Naive B cell (primary cell): ENCODE measurements at places on chromosomes 3 and 15.

DNA sequence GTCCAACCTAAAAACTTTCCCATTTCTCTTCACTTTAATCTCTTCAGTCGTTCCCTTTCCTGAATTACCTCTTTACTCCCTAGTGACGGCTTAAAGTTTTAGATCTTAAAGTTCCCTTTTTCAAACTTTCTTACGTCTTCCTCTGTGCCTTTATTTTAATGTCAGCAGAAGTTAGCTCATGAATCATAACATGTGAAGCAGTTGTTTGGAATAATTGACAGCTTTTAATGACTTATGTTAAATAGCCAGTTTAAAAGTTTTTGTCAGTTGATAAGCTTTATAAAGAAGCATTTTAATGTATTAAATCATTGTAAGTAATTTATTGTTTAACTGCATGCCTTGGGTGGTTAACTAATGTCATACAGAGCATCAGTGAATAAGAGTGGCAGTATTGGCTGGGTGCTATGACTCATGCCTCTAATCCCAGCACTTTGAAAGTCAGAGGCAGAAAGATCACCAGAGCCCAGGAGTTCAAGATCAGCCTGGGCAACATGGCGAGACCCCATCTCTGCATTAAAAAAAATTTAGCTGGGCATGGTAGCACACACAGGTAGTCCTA is 33.9 kb downstream of the PIK3CA start:
- peak overlapping the region; percentile 18 for H3K27ac ChIP-seq
- peaks cover 42% of the 10 kb centered on the region for H3K4me1 ChIP-seq
- no peak for DNase-seq
- no peaks in the 10 kb centered on the region for H3K27me3 ChIP-seq

GRCh38 chr3:116367761-116368395 is 77.4 kb downstream of the LSAMP start:
- no peak for DNase-seq
- no peaks in the 10 kb centered on the region for H3K36me3 ChIP-seq
- H3K4me3 ChIP-seq, result no peak overlapping the region
- H3K27ac ChIP-seq, result no peak overlapping the region

- peaks cover 8% of the 10 kb centered on the region for H3K36me3 ChIP-seq
- no peak overlapping the region for H3K27ac ChIP-seq
- H3K4me1 ChIP-seq, result peaks cover 16% of the 10 kb centered on the region
Measured at GRCh38 chr3:52714335-52715302, 8.7 kb downstream of the SPCS1 start.

- no peaks in the 10 kb centered on the region for H3K36me3 ChIP-seq
- no peak overlapping the region for H3K4me3 ChIP-seq
- no peak for DNase-seq
- no peak overlapping the region for H3K27ac ChIP-seq
Measured at GRCh38 chr3:8712908-8713255, 20.7 kb upstream of the CAV3 start.

DNA sequence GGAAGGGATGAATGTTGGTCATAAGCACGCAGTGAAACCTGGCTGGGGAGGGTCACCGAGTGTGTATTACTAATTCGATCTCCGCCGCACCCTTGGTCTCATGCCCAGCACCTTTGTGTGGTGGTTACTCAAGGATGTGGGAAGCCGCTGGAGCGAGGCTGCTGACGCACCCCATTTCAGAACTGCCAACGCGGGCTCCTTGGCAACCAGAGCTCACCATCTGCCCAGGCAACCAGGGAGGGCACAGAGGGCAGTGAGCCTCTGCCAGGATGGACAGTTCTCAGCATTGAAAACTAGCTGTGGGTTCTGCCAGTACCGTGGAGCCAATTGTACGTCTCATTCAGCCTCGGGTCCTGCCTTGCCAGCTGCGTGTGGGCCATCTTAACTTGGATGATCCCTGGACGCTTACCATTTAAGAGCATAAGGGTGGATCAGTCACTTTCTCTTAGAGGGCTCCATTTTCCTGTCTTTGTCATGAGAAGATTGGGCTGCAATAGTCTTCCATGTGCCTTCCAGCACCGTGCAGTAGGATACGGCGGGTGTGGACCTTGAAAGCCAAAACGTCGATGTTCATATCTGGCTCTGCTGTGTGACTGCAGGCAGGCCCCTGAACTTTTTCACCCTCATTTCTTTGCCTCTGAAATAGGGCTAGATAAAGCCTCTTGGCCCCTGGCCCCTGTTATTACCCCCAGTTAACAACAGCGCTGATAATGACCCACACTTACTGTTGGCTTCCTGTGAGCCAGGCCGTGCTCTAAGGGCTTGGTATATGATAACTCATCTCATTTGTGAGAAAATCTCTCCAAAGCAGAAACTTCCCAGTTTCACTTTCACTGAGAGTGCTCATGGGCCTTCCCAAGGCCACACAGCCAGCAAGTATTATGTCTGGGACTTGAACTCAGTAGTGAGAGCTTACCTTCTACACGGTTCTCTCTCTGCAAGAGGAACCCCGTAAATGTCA is 238.8 kb downstream of the OPA1 start:
- H3K36me3 ChIP-seq, result no peaks in the 10 kb centered on the region
- peak overlapping the region; percentile 92 for H3K27ac ChIP-seq
- H3K4me3 ChIP-seq, result peak overlapping the region; percentile 63
- DNase-seq, result peak; percentile 30

GRCh38 chr3:67064105-67064504 is 66.0 kb downstream of the KBTBD8 start:
- DNase-seq, result no peak
- H3K36me3 ChIP-seq, result peaks cover 7% of the 10 kb centered on the region
- H3K4me3 ChIP-seq, result no peak overlapping the region
- no peaks in the 10 kb centered on the region for H3K27me3 ChIP-seq
- H3K4me1 ChIP-seq, result peaks cover 11% of the 10 kb centered on the region
- no peak overlapping the region for H3K27ac ChIP-seq

DNA sequence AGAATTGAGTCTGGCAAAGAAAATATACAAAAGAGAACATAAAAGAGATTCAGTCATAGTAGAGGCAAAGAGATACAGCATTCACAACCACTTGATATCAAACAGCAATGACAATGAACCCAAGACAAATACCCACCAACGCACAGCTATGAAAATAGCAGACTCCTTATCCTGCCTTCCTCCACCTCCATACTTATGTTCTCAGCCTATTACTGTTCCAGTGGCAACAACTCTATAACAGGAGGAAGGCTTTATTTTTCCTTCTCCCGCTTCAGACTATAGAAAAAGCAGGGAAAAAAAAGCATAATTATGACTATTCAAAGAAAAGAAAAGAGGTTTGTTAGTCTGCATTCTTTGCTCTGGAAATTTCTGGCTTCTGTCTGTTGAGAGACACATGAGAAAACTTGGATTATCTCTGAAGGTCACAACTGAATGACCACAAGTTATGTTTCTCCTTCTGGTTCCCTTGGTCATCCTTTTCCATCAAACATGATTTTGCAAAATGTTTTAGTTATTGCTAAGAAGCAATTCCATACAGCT is 81.2 kb upstream of the PLXND1 start:
- no peak overlapping the region for H3K27ac ChIP-seq
- H3K4me3 ChIP-seq, result no peak overlapping the region
- no peaks in the 10 kb centered on the region for H3K27me3 ChIP-seq
- no peaks in the 10 kb centered on the region for H3K36me3 ChIP-seq

DNA sequence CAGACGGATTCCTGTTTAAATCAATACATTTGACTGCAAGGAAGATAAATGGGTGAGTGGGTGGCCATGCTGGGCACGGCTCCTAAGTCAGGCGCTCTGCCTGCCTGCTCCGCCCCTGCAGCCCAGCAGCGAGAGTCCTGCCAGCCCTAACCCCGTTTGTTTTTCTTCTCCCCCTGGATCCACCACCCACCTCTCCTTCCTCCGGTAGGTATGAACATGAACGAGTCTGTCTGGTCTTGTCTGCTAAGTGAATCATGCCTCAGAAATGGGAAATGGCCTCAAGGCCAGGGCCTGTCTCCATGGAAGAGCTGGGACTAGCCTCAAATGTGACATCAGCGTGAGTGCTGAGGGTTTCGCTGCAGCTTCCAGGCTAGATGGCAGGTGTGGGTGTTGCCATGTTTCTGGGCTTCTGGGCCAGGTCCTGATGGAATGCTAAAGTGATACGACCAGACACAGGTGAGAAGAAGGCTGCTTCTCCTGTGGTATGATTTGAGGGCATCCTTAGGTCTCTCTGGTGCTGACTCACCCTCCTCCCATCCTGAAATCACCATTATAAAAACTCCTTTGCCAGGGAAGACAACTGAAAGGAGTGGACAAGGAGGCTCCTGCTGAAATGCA is 5.6 kb upstream of the FEM1B start:
- no peak overlapping the region for H3K4me3 ChIP-seq
- no peak for DNase-seq
- no peaks in the 10 kb centered on the region for H3K36me3 ChIP-seq
- peaks cover 11% of the 10 kb centered on the region for H3K27me3 ChIP-seq
- peaks cover 6% of the 10 kb centered on the region for H3K4me1 ChIP-seq

DNA sequence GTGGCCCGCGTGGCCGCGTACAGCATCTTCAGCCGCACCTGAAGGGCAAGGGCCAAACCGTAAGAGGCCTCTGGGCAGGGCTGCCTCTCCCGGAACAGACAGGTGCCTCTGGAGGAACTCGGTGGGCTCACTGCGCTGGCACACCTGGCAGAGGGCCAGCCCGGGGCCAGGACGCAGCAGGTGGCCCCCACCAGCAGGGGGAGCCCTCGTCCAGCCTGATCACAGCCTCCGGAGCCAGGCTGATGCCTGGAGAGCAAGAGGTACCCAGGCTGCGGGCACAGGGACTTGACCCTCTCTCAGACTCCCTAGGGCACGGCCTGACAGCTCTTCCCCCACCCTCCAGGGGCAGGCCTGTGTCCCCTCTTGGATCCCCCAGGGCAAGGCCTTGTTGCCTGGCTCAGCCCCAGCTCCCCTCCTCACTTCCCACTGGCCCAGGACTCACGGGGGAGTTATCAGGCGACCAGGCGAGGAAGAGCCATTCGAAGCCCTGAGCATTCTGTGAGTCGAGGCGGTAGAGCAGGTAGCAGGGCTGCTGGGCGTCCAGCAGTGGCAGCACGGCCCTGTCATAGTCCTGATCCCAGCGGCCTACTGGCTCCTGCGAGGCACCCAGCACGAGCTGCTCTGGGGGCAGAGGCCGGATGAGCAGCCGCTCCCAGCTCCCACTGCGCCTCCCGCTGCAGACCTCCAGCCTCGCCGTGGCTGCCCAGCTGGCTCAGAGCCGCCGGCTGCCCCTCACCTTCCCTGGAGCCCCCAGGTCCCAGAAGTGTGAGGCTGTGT is 6.2 kb upstream of the TLR9 start:
- peaks cover 44% of the 10 kb centered on the region for H3K4me1 ChIP-seq
- no peaks in the 10 kb centered on the region for H3K27me3 ChIP-seq
- H3K36me3 ChIP-seq, result no peaks in the 10 kb centered on the region
- H3K4me3 ChIP-seq, result no peak overlapping the region
- no peak overlapping the region for H3K27ac ChIP-seq

DNA sequence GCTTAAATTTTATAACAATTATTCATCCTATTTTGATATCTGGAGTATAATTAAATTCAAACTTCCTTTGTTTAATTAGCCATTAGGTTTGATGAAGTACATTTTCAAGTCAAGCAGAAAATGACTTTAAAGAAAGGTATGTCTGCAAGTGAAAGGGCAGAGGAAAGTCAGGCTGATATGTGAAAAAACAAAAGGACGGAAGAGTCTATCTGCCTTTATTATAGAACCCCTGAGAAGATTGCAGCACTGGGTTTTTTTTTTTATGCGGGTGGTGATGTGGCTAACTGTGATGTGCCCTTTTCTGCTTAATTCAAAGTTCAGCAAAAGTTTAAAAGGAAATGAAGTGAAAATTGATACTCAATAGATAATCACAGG is 83.2 kb downstream of the COL8A1 start:
- no peaks in the 10 kb centered on the region for H3K36me3 ChIP-seq
- H3K4me3 ChIP-seq, result no peak overlapping the region
- no peak overlapping the region for H3K27ac ChIP-seq
- H3K4me1 ChIP-seq, result no peaks in the 10 kb centered on the region
- DNase-seq, result no peak
- peaks cover 8% of the 10 kb centered on the region for H3K27me3 ChIP-seq

- peaks cover 9% of the 10 kb centered on the region for H3K4me1 ChIP-seq
- no peak overlapping the region for H3K27ac ChIP-seq
- H3K36me3 ChIP-seq, result no peaks in the 10 kb centered on the region
- no peak overlapping the region for H3K4me3 ChIP-seq
- H3K27me3 ChIP-seq, result no peaks in the 10 kb centered on the region
Measured at GRCh38 chr15:64521201-64521600, 60.8 kb downstream of the ZNF609 start.

DNA sequence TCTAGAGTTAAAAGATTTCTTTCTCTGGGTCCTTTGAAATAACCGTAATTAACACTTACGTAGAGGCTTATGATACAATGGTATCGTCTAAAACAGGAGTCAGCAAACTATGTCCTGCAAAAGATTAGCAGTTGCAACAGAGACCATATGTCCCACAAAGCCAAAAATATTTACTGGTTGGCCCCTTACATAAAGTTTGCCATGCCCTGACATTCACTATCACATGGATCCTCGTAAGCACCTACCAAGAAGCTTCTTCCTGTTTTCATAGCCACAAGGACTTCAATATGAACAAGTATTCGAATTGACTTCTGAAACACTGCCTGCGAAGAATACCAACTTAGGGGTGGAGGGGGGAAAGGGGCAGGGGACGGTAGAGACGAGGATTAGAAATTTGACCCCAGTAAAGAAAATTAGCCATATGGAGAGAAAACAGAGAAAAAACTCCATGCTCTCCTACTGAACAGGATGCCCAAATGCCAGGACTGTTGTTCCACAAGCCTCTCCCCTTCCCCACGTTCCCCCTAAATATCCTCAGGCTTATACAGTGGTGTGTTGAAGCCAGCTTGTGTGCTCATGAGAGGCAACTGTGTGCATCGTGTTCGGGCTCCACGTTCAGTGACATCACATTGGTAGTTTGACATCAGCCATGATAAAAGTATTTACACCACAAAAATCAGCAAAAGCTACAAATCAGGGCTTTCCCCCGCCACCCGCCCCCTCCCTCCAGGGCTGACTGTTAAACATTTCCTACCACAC is 144.1 kb upstream of the HES1 start:
- no peak overlapping the region for H3K27ac ChIP-seq
- no peak overlapping the region for H3K4me3 ChIP-seq
- H3K36me3 ChIP-seq, result no peaks in the 10 kb centered on the region
- peaks cover 57% of the 10 kb centered on the region for H3K27me3 ChIP-seq

GRCh38 chr15:39472621-39473297 is 108.1 kb upstream of the THBS1 start:
- H3K36me3 ChIP-seq, result no peaks in the 10 kb centered on the region
- no peak overlapping the region for H3K4me3 ChIP-seq
- DNase-seq, result no peak
- H3K27ac ChIP-seq, result no peak overlapping the region

- H3K27me3 ChIP-seq, result no peaks in the 10 kb centered on the region
- H3K4me1 ChIP-seq, result no peaks in the 10 kb centered on the region
- H3K36me3 ChIP-seq, result no peaks in the 10 kb centered on the region
- no peak overlapping the region for H3K4me3 ChIP-seq
- no peak for DNase-seq
Measured at GRCh38 chr15:67307156-67307555, 52.6 kb downstream of the IQCH start.

- no peak for DNase-seq
- no peaks in the 10 kb centered on the region for H3K4me1 ChIP-seq
- no peaks in the 10 kb centered on the region for H3K36me3 ChIP-seq
- H3K27me3 ChIP-seq, result no peaks in the 10 kb centered on the region
- no peak overlapping the region for H3K4me3 ChIP-seq
Measured at GRCh38 chr3:23697416-23697815, 108.3 kb upstream of the UBE2E1 start.
